Epithelial cell of proximal tubule (primary cell): ENCODE measurements at places on chromosomes 4 and X. TPM values are rescaled to one million over a fixed set of nuclear protein-coding genes. Genes with fewer than 3 reads are reported as not detected.

The GABRG1 gene
- total RNA-seq: not detected in 2 replicates

The RAB39B gene
- total RNA-seq: 0.36 TPM in 1 of 2 replicates, not detected in the other

The PPEF2 gene
- total RNA-seq: not detected in 2 replicates

The VCX3B gene
- not detected in 2 replicates for total RNA-seq

The FHDC1 gene
- total RNA-seq: 0.72 and 2.1 TPM in 2 replicates

The NXF2 gene
- not detected in 2 replicates for total RNA-seq

The TRIM60 gene
- total RNA-seq: not detected in 2 replicates
